ENCODE measurements at places on chromosomes 2 and 18. TPM values are rescaled to one million over a fixed set of nuclear protein-coding genes. Genes with fewer than 3 reads are reported as not detected.

Gene NDUFB3
- total RNA-seq: 147 TPM

Gene TACR1
- not detected for total RNA-seq

Gene MYO5B
- not detected for total RNA-seq

Gene STPG4
- not detected for total RNA-seq

- no peak for DNase-seq
These were observed 115.4 kb upstream of the ZNF521 start for GRCh38 chr18:25467226-25467987.

DNA sequence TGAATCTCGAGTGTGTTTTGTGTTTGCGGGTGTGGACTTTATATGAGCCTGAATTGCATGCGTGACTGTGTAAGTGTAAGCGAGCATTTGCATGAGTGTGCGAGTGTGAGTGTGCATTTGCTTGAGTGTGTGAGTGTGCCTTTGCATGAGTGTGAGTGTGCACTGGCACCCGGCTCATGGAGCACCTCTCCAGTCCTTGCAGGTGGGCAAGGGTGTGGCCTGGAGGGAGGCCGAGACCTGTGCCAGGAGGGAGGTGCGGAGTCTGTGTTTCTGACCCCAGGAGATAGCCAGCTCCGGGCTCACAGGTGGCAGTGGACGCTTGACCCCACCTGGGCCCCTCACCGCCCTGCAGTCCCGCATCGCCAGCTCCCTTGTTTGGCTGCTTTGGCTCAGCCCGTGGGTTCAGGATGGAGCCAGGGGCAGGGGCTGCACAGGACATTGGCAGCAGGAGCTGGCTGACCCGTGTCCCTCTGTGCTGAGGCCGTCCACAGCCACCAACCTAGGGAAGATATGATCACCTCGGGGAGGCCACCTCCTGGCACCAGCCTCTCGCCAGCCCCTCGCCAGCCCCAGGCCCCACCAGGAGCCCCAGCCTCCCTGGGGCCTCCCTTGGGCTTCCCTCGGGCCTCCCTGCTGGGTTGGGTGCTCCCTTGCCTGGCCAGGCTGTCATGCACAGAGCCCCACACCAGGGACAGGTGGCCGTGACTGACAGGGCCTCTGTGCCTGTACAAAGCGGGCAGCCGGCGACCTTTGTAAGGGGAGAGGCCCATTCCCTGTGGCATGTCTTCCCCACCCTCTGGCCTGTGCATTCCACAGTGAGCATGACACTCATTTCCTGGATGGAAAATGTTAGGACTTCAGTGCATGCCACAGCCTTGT, 81.6 kb downstream of the PTGR3 start:
- no peak for DNase-seq

DNA sequence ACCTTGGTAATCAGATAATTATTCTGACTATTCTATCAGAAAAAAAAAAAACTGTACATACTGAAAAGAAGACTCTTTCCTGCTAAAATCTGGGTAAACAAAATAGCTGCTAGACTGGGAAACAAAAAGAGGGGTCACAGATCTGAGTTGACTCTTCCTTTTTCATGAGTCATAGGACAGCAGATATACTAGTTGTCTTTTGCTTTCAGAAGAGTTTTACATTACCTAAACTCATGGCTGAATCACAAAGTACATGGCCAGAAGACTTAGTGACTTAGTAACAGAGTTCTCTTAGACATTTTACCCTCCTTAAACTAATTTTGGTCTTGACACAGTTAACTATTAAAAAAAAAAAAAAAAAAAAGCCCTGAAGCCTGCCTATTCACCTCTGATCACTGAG, 834.0 kb upstream of the FSHR start:
- no peak for DNase-seq

All from HFFc6 (cell line).